ENCODE measurements at places on chromosomes 16 and 17. TPM values are rescaled to one million over a fixed set of nuclear protein-coding genes. Genes with fewer than 3 reads are reported as not detected.

Gene HNF1B
- 112 TPM for polyA plus RNA-seq

DNA sequence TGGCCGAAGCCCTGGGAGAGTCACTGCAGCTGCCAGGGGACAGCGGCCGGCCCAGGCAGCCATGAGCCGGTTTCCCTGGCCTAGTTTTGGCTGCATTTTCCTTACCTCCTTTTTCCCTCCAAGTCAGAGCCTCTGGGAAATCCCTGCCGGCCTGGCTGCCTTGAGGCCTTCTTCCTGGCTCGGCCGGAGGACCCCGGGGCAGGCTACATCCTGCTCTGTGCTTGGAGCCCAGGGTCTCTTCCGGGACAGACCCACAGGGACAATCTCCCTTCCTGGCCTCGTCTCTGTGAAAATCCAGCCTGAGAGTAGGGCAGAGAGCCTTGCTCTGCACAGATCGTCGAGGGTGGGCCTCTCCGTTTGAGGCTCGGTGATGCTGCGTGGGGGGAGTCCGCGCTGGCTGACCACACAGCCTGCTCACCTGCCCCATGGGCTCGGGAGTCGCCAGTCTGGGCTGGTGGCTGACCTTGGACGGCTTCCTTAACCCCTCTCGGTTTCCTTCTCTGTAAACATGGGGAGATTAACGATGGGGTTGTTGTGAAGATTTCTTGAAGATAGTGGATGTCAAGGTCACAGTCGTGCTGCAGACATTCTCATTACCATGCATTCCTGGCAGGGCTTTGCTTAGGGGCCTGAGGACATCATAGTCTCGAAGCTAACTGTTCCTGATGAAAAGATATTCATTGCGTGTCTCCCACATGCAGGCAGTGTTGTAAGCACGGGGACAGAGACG, 34.8 kb upstream of the CIBAR2 start:
- no peak for DNase-seq

- DNase-seq, result no peak
Measured at GRCh38 chr17:37485938-37486570, 3.6 kb upstream of the DUSP14 start.

DNA sequence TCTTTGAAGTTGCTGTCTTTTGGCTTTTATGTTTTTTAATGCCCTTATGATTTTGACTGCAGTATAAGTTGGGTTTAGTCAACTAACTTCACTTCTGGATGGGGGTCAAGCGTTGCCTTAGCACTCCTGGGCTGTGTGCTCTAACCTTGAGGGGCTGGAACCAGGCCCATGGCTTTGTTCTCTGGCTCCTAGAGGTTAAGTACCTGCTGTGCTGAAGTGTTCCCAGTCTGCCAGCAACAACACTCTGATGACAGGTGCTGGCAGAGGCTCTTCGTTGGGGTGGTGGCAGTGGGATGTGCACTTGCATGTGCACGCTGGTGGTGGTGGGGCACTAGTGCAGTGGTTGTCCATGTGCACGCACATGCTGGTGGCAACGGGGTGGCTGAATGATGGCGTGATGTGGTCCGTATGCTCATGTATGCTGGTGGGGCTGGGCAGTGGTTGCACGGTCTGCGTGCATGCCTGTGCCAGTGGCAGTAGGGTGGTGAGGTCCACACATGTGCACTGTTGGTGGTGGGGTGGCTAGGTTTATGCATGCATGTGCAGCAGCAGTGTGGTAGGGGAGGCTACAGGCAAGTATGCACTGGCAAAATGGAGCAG, 447.8 kb upstream of the GOT2 start:
- no peak for DNase-seq

Gene USP10
- polyA plus RNA-seq, result 112 TPM

Gene DNAI2
- not detected for polyA plus RNA-seq

DNA sequence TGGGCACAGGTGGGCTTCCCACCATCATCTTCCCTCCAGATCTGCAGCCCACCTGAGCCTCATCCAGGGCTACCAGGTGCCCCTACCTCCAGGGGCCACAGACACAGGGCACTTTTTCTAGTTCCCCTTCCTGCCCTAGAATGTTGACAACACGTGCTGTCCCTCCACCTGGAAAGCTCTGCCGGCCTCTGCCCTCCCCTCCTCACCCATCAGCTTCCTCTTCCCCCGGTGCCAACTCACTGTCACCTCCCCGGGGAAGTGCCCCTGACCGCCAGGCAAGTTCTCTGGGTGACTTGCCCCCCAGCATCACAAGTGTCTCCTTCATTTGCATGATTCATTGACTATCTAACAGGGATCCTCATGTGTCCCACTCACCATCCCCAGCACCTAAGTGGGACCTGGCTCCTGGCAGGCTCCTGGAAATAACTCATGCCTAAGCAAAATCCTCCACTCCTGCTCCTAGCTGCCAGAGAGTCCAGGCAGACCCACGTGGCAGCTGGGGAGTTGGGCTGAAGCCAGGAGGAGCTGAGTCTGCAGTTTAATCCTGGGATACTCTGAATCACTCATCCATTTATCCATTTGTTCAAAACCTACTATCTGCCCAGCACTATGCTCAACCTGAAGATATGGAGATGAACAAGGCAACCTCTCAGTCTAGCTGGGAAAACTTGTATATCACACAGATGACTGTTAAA, 304.4 kb downstream of the FOXL1 start:
- no peak for DNase-seq

DNA sequence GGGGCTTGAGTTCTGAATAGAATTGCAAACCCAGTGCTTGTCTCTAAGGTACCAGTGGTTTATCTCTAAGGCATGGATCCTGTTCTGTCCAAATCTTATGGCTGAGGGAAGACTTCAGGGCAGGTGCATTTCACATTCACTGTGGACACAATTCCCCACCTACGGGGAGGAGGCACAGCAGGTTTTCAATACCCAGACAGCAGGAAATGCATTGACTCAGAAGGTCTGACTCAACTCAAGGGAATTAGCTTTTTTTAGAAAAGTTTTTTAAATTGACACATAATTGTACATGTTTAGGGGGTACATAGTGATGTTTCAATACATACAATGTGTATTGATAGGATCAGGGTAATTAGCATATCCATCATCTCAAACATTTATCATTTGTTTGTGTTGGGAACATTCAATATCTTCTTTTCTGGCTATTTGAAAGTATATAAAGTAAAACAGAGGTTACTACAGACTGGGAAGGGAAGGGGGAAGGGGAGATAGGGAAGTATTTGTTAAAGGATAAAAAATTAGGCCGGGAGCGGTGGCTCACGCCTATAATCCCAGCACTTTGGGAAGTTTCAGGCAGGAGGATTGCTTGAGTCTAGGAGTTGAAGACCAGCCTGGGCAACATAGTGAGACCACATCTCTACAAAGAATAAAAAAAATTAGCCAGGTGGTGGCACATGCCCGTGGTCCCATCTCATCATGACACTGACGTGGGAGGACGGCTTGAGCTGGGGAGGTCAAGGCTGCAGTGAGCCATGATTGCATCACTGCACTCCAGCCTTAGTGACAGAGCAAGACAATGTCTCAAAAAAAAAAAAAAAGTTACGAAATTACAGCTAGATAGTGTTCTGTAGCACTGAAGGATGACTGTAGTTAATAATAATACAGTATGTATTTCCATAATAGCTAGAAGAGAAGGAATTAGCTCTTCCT, 54.9 kb downstream of the RGS9 start:
- no peak for DNase-seq

DNA sequence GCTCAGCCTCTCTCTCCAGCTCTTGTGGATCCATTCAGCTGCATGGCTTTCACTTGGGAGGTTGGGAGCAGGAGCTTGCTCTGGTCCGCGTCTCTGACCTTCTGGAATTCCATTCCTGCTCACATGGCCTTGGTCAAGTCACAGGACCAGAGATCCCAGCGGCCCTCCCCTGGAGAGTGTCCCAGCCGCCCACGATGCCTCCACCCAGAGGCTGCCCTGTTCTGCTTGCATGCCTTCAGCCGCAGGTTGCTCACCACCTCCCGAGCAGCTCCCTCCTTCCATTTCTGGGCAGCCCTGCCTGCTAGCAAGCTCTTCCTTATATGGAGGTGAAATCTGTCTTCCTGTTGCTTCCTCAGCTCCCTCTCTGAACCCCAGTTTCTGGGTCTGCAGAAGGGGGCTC, 32.6 kb downstream of the RAI1 start:
- no peak for DNase-seq

GRCh38 chr16:58495521-58496331, 4.2 kb upstream of the NDRG4 start:
- no peak for DNase-seq

DNA sequence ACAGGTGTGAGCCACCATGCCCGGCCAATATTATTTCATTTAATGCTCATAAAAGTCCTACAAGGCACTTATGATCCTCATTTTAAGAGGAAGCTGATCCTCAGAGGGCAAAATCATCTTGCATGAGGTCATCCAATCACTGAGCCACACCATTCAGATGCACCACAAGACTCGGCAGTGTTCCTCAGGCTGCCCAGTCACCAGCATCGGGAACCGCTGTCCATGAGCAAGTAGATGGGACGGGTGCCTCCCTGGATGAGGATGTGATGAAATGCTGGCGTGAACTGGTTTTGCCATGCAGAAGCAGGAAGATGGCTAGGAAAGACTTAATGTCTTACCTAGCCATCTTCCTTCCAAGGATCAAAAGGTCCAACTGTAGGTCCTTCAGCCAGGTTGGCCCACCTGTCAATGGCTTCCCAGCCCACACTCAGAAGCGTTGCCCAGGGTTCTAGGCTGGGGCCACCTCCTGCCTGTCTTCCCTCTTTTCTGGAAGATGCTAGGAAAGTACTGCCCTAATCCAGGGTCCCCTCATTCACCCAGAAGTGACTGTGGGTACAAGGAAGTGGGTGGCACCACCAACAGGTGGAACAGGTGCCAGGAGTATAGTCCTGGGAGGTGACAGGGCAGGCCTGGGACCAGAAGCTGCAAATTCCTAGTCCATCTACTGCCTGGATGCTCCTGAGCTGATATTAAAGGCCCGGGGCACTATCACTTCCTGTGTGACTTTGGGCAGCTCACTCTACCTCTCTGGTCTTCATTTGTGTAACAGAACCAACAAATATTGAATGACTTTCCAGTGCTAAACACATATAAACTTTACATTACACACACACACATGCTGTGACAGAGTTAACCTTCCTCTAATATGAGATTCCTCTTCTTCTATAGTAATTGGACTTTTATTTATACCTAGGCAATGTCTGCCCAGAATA, 32.2 kb upstream of the CRYBA1 start:
- DNase-seq, result no peak

Gene KRTAP4-1
- polyA plus RNA-seq, result not detected

Gene TBC1D3D
- polyA plus RNA-seq, result 0.76 TPM

- no peak for DNase-seq
Measured at GRCh38 chr17:31843070-31843745, 15.8 kb downstream of the COPRS start.

Gene AKAP1
- polyA plus RNA-seq, result 32.7 TPM

DNA sequence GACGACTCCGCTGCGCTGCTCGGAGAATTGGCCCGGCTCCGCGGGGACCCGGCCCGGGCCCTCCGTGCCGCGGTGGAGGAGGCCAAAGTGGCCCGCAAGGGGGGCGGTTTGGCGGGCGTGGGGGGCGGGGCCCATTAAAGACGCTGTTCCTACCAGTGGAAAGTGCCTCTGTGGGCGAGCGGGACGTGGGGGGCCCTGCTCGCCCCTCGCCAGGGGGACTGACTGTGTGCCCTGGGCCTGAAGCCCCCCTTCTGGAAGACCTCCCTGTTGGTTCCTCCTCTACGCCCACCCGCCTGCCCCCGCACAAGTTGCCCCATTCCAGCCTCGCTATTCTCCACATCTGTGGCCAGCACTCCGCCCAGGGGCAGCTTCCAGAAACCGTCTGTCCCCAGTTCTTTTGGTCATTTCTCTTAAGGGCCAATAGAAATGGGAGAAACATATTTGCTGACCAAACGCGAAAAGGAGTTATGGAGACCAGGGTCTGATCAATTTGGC, 1.9 kb upstream of the FGF11 start:
- no peak for DNase-seq

- no peak for DNase-seq
Measured at GRCh38 chr17:29126268-29126930, 53.8 kb downstream of the MYO18A start.

Data from left renal pelvis (tissue), 4 donors.